ENCODE measurements at places on chromosomes 4 and X.

DNA sequence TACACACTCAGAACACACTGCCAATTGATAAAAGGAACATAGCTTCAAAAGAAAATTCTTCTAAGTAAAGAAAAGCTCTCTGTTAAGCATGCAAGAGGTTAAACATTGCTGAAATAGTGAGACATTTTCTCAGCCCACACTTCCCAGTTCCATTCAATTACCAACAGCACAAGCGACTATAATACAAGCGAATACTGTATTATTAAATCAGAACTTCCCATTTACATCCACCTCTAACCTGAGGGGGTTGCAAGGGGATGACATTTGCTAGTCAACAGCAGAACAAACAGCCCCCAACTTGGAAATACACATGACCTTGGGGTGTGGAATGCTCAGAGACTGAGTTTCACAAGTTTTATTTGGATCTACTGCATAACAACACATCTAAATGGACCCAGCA, 1.1 kb downstream of the FSTL5 start:
- DNase-seq: no peak

- DNase-seq: no peak
Measured at GRCh38 chr4:83389037-83389720, 54.5 kb upstream of the HPSE start.

DNA sequence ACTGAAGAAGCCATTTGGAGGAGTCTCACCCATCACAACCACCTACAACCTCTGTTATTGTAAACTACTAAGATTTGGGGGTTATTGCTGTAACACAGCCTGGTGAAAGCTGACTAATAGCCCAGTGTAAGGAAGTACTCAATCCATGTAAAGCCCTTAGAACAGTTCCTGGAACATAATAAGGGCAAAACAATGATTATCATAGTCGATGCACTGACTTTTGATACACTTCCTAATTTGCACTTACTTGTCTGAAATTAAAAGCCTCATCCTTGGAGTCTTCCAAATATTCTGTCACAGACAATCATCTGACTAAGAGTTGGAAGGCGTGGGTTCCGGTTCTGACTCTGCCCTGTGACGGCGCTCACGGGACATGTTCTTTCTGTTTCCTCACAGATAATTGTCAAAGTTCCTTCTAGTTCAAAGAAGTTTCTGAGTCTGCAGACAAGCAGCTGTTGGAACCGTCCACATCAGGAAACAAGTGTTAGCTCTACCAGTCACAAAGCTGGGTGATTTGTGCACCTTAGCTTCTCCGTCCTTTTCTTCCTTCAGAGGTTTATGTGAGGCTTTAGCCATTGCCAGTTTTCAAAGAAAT, 33.4 kb upstream of the RASGEF1B start:
- DNase-seq: no peak

GRCh38 chr4:114694770-114695169, 96.2 kb downstream of the UGT8 start:
- no peak for DNase-seq

DNA sequence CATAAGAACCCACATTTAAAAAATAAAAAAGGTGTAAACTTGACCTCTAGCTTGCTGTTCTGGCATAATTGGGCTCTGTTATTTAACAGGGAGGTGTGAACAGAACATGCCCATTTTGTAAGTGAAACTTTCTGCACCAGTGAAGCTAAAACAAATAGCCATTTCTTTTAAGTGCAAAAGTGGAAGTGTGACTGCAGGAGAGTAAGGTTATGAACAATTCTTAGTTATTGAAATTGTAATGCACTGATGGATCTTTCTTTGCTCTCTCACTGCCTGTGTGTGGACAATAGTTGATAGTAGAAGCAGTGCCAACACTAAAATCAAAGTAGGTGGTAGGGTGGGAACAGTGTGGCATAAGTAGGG, 12.6 kb downstream of the P2RY10 start:
- DNase-seq: no peak

GRCh38 chrX:2390754-2391153, 110.0 kb downstream of the DHRSX start:
- DNase-seq: no peak

- no peak for DNase-seq
Measured at GRCh38 chr4:20318909-20319277, 67.2 kb downstream of the SLIT2 start.

GRCh38 chrX:136586386-136586785, 54.4 kb downstream of the VGLL1 start:
- DNase-seq: no peak

GRCh38 chr4:165517216-165517615, 138.4 kb downstream of the CPE start:
- DNase-seq: no peak

GRCh38 chrX:18047491-18047890, 173.2 kb downstream of the BEND2 start:
- no peak for DNase-seq

DNA sequence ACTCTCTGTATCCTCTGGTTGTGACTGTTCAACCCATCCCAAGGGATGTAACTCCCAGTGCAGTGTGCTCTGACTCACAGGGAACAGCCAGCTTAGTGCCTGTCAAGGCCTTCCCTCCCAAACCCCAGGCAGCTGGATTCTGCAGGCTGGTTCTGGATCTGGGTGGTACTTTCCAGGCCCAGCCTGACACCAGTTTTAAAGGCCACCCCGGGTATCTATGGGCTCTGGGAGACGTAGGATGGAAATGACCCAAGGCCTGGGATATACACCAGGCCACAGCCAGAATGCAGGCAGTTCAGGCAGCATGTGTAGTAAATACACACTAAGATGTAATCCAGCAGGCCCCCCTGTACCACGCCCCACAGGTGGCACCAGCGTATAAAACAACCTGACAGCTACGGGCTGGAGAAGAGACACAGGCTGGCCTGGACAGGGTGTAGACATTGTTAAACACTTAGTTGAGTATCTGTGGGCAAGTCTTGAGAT, 64.2 kb downstream of the SPINK2 start:
- DNase-seq: no peak

- no peak for DNase-seq
Measured at GRCh38 chrX:151676196-151676595, 19.1 kb upstream of the PRRG3 start.

GRCh38 chrX:112844250-112844649, 3.6 kb upstream of the AMOT start:
- DNase-seq: no peak

GRCh38 chr4:88242144-88242543, 42.2 kb downstream of the PPM1K start:
- DNase-seq: peak; percentile 30

- DNase-seq: no peak
Measured at GRCh38 chr4:123661080-123661737, 264.6 kb downstream of the SPRY1 start.

GRCh38 chrX:71873459-71873833, 37.2 kb upstream of the NHSL2 start:
- no peak for DNase-seq

- no peak for DNase-seq
Measured at GRCh38 chr4:26194764-26195163, 126.0 kb upstream of the RBPJ start.

- no peak for DNase-seq
Measured at GRCh38 chr4:95544113-95545103, 4.4 kb downstream of the UNC5C start.

GRCh38 chrX:124488412-124489161, 142.2 kb downstream of the SH2D1A start:
- no peak for DNase-seq

- DNase-seq: no peak
Measured at GRCh38 chr4:183185559-183185958, 86.5 kb downstream of the WWC2 start.

DNA sequence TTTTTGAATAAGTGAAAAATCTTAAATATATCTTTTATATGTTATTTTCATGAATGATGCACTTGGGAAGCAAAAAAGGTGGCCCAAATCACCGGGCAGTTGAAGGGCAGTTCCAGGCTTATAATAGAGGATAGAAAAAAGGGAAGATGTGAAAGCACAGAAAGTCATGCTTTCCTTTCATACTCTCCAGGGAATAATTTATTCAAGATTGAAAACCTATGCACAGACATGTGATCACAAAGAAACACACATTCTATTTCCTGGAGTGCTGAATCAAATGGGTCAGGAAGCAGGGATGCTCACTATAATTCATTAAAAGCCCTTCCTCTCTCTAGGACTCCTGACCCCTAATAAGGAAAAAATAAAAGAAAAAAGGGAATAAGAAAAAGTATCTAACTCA, 66.1 kb upstream of the USP38 start:
- DNase-seq: no peak

- DNase-seq: no peak
Measured at GRCh38 chr4:3781193-3781886, 15.2 kb downstream of the ADRA2C start.

- no peak for DNase-seq
Measured at GRCh38 chrX:37817176-37817575, 30.2 kb downstream of the DYNLT3 start.

GRCh38 chrX:103791228-103791627, 14.6 kb downstream of the PLP1 start:
- no peak for DNase-seq

- DNase-seq: no peak
Measured at GRCh38 chr4:26086621-26087441, 172.8 kb downstream of the SMIM20 start.

DNA sequence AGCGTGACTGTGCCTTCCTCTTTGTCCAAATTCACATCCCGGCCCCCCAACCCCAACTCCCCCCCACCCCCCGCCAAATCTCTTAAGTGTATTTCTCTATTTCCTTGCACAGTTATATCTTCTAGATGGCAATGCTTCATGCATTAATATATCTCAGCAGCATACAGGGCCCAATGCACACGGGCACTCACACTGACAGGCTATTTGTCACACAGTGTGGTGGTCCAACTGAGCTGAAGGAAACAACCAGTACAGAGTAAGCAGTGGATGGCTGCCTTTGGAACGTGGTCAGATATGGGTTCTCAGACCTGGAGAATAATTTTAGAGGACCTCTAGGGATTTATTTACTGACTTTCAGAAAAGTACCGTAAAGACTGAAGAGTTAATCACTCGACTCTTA, 681 bp downstream of the EXOC1 start:
- DNase-seq: no peak

GRCh38 chrX:146264763-146265375, 447.2 kb downstream of the SLITRK2 start:
- DNase-seq: peak; percentile 20

GRCh38 chrX:16646366-16647138, 3.4 kb upstream of the S100G start:
- no peak for DNase-seq

- DNase-seq: no peak
Measured at GRCh38 chr4:23233596-23233995, 540.9 kb downstream of the GBA3 start.

DNA sequence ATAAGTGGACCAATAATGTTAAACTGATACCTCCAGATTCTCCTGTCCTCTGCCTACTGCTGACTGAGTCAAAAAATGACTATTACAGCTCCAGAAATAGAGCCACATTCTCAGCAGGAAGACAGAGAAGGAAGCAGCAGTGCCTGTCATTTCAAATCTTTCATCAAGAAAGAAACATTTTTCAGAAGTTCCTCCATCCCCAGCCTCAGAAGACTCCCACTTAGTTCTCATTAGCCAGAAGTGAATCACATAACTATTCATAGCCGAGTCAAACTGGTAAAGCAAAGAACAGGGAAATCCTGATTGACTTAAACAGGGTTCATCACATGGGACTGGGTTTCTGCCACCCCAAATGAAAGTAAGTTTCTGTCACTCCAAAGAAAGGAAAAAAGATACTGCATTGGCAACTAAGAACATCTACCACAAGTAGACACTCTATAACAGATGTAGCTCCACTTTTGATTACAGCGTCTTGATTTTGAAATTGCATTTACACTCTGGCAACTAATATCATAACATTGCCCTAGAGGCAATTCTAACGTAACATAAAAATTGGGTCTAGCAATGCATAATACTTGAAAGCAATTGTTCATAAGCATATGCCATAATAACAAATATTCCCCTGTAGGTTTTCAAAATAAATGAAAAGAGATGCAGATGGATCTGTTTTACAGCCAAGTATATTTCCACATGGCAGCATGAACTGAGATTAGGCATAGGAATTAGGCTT, 599.8 kb downstream of the GALNTL6 start:
- no peak for DNase-seq

DNA sequence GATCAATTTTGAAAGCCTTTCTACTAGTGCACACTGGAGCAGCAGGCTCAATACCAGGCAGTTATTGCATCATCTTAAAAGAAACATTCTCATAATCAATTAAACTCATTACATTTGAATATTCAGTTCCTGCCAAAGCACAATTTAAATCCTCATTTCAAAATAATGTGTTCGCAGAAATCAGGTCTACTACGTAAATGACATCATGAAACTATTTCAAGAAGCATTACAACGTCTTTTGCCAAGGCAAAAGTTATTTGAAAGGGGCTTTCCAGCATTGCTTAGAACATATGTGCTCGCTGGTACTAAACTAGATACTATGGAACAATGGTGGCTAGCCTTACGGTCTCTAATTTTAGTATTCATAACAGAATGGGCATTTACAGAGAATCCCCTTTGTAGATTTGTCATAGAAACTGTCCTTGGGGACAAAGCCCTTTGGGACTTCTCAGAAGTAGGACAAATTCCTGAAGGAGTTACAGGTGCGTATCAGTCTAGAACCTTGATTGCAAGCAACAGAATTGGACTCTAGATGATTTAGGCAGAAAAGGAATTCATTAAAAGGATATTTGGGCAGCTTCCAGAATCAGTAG, 27.6 kb upstream of the HUWE1 start:
- DNase-seq: no peak

- no peak for DNase-seq
Measured at GRCh38 chrX:101416691-101417090, 8.7 kb downstream of the HNRNPH2 start.

DNA sequence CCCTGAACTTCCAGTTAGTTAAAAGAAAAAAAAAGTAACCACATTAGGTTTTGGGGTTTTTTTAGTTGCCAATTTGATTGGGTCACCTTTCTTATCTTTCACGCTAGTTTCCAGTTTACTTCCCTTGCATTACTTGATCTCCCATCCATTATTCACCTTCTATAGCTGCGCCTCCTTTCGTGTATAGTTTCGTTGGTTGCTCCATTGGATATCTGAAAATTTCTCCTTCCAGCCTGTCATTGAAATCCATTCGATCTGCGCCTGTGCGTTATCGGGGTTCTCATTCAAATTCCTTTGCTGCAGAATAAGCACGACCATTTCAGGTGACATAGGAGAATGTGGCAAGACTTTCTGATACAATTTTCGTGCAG, 764 bp downstream of the TRAPPC11 start:
- no peak for DNase-seq

- no peak for DNase-seq
Measured at GRCh38 chrX:130857207-130857606, 45.8 kb downstream of the ENOX2 start.

- DNase-seq: peak; percentile 65
Measured at GRCh38 chr4:78032446-78032845, 24.7 kb upstream of the FRAS1 start.

DNA sequence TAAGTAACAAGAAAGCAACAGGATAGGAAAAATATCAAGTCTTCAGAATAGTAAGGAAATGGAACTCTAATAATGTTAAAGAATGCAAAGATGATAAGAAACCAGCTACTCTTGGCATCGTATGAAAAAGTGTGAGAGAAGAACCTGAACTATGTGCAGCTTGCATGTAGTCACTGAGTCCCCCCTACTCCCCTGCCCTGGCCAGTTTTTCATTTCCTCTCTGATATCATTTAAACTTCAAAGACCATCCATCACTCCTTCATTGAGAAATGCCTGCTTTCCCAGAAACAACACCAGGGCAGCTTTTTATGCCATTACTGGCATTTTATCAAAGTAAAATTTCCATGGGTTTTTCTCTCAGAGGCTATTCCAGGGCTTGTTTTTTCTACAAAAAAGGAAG, 28.1 kb downstream of the INPP4B start:
- DNase-seq: no peak

- no peak for DNase-seq
Measured at GRCh38 chr4:10272511-10272910, 155.9 kb upstream of the WDR1 start.
